ENCODE measurements at places on chromosomes 13 and 19. TPM values are rescaled to one million over a fixed set of nuclear protein-coding genes. Genes with fewer than 3 reads are reported as not detected.
A peak's percentile ranks its signal among the peaks of the same experiment; 100 is the strongest.

GRCh38 chr13:80462567-80462966, 121.6 kb upstream of the SPRY2 start:
- no peak for DNase-seq

DNA sequence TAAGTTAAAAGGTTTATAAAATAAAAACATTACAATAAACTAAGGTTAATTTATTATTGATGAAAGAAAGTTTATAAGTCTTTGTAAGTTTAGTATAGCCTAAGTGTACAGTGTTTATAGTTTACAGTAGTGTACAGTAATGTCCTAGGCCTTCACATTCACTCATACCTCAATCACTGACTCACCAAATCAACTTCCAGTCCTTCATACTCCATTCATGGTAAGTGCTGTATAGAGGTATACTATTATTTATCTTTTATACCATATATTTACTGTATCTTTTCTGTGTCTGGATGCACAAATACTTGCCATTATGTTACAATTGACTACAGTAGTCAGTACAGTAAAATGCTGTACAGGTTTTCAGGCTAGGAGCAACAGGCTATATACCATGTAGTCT, 490.0 kb downstream of the GPC6 start:
- DNase-seq, result no peak

DNA sequence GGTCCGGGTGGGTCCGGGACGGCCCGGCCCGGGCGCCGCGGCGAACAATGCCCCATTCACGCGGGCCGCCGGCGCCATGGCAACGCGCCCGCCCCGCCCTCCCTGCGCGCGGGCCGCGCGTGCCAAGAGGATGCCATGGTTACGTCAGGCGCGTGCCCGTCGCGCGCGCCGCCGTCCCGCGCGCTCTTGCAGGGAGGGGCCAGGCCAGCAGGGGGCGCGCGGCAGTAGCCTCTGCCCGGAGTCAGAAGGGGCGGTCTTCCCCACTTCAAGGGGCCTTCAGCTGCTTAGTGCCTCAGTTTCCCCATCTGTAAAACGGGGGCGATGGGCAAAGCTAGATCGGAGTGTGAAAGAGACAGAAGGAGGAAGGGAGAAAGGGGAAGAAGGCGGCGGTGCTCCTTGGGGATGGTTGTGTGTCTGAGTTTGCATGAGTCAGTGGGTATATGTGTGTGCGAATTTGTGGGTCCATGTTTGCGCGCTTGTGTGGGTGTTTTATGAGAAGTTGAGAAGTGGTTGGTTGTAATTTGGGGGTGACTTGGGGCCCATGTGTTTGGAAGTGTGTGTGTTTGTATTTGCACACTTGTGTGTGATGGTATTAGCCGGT, 11.6 kb upstream of the NFIX start:
- peak; percentile 73 for DNase-seq

DNA sequence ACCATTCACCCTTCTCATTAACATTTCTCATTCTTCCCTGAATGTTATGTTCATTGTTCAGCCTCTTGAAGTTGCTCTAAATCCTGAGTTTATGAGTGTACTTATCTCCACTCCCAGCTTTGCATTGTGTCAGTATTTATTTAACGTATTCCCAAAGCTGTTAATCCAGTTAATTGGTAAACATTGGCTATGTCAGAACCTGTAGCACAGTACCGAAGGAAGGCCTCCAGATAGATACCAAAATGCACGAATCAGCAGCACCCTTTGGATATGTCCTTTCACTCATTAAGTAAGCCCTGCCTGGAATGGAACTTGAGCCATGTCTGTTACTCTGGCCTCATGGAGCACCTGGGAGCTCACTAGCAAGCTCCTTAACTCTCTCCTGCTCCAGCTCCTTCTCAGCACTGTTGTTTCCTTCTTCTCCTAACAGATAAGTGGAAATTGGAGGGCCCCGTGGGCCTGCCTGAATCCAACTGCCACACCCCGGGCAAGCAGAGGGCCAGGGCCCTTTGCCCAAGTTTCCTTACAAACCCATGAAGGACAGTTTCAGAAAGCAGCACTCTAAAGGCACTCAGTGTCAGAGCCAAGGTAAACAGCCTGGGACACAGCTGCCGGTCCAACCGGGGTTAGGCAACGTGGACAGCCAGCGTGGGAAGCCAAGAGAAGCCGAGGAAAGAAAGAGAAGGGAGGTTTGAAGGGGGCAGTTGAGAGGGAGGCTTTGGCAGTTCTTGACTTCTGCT, 155.0 kb upstream of the SERP2 start:
- peak; percentile 46 for DNase-seq

- DNase-seq, result no peak
These were observed 170.1 kb upstream of the ZNF536 start for GRCh38 chr19:30202060-30202600.

GRCh38 chr19:7914598-7915045, at the start of gene TGFBR3L:
Gene TGFBR3L, plus strand, starts transcription at chr19:7914830.
- no peak for DNase-seq

- DNase-seq, result no peak
These were observed 33.3 kb downstream of the BRD4 start for GRCh38 chr19:15298847-15299567.

Gene SIGLEC5
- not detected for total RNA-seq

DNA sequence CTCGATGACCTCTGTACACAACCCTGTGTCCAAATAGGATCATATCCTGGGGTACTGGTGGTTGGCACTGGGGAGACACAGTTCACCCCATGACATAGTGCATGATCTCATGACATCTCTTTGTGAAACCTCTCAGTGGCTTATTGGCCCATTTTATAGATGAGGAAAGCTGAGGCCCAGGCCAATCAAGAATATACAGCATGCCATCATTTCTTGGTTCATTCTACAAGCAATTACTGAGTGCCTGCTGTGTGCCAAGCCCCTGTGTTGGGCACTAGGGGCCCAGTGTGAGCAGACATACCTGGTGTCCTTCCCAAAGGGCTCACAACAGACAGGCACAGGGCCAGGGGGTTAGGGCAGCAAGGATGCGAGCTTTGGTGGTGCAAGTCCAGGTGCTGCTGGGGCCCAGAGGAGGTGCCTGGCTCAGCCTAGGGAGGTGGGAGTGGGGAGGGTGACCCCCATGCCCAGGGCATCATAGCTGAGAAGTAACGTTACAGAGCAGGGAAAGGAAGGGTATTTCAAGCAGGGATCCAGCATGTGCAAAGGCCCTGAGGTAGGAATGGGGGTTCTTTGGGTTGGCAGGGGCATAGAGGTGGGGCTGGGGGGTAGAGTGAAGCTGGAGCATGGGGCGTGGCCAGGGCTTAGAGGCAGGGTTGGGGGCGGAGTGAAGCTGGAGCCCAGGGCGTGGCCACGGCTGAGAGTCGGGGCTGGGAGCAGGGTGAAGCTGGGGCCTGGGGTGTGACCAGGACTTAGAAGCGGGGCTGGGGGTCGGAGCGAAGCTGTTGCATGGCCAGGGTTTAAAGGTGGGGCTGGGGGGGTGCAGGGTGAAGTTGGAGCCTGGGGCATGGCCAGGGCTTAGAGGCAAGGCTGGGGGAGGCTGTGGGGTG, 20.7 kb downstream of the COLGALT1 start:
- DNase-seq, result no peak

- DNase-seq, result no peak
These were observed 24.2 kb downstream of the ELAVL1 start for GRCh38 chr19:7981199-7981598.

Gene OR7A5
- total RNA-seq, result not detected

Gene ZNF260
- total RNA-seq, result 17.5 TPM

Gene TBXA2R
- total RNA-seq, result 0.77 TPM

- no peak for DNase-seq
These were observed 333.2 kb downstream of the FOXO1 start for GRCh38 chr13:40333226-40333625.

Gene TEX101
- total RNA-seq, result not detected
